Heart left ventricle (tissue), 16 donors: ENCODE measurements at places on chromosomes 2 and 18.

DNA sequence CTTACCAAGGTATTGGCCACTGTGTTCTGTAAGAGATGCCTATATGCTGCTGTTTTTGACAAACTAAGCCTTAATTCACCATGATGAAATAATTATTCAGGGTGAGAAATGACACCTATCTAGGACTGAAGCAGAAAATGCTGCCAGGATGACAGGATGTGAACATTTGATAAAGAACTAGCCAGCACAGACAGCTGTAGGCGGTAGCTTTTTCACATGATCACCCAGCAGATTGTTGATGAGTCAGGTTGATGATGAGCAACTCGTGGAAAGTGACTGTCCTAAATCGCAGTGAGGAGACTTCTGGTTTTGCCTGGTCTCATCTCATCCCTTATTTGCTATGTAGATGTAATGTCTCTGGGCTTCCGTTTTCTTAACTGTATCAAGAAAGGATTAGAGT is 144.1 kb downstream of the PRPF40A start:
- no peak for DNase-seq

- DNase-seq, result no peak
Observed at GRCh38 chr2:70670626-70671025, 97.4 kb downstream of the ADD2 start.

GRCh38 chr2:122340246-122340645 is 584.8 kb downstream of the TSN start:
- no peak for DNase-seq

DNA sequence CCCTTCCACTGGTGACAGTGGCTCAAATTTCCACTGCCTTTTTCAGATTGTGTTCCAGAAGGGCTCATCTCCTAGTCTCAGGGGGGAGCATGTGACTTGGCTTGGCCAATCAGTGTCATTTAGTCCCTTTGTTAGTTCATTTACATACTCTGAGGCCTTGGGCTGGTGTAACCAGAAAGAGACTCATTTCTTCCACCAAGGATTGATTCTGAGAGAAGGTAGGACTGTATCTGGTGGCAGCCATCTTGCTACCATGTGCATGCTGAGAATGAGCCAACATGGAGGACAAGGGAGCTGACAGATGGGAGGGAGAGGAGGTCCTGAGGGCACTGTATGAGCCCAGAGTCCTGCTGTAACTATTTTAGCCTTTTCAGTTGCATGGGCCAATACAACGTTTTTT is 191.7 kb downstream of the THSD7B start:
- DNase-seq, result no peak

DNA sequence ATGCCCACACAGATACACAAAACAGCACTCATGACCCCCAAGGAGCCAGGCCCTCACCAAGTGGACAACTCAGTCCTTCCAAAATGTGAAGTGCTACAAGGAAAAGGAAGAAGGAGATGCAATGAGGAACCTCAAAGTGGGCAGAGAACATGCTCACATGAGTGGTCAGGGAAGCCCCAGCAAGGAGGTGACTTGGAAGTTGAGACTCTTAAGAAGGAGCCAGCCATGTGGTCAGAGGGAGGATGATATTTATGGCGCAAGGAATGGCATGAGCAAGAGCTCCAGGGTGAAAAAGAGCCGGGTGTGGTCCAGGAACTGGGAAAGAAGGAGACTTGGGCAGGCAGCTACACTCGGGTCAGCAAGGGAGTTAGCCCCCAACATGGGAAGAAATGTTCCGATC is 30.0 kb upstream of the KLHL29 start:
- no peak for DNase-seq

- DNase-seq, result no peak
Observed at GRCh38 chr18:66641056-66641455, 37.2 kb upstream of the CDH19 start.
